Ureter (tissue), 1 donor: ENCODE measurements at places on chromosomes 16 and 17. TPM values are rescaled to one million over a fixed set of nuclear protein-coding genes. Genes with fewer than 3 reads are reported as not detected.

GRCh38 chr17:79242873-79243602 lies 168.4 kb downstream of the ENGASE start:
- no peak for DNase-seq

The ATP2A1 gene
- total RNA-seq, result 0.75 TPM

- no peak for DNase-seq
These were observed 20.6 kb upstream of the MAPT start for GRCh38 chr17:45873728-45874127.

GRCh38 chr16:56370185-56370874 lies 55.0 kb downstream of the AMFR start:
- DNase-seq, result no peak

The LRRC3C gene
- not detected for total RNA-seq

DNA sequence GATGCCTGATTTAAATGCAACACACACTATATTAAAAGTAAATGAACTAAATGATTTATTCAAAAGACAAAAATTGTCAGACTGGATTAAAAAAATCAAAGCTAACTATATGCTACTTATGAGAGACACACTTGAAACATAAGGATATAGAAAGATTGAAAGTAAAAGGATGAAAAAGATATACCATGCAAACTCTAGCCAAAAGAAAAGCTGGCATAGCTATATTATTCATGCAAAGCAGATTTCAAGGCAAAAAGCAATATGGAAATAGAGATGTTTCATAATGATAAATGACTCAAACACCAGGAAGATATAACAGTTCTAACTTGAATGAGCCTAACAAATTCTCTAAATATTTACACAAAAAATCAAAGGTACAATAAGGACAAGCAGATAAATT lies 149.2 kb downstream of the MYO1D start:
- DNase-seq, result no peak

- DNase-seq, result no peak
These were observed 42.9 kb upstream of the NUDT7 start for GRCh38 chr16:77679391-77679790.

DNA sequence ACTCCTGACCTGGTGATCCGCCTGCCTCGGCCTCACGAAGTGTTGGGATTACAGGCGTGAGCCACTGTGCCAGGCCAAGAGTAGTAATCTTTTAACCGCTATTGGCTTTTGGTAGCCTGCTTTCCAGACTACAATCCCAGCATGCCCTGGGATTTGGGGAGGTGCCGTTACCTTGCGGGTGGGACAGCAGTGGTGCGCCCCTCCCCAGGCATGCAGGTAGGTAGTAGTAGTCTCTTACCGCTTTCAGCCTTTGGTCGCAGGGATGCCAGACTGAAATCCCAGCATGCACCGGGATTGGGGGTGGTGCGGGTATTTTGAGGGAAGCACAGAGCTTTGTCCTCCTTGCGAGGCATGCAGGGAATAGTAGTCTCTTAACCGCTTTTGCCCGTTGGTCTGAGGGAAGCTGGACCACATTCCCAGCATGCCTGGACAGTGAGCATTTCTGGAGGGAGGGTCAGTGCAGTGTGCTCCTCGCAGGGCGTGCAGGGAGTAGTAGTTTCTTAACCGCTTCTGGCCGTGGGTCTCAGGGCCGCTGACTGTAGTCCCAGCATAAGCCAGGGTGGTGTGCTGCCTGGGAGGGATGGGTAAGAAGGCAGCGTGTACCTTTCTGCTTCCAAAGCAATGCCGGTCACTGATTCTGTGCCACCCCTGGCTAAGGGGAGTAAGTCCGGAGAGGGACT lies 1686.8 kb downstream of the TP53TG3F start:
- no peak for DNase-seq

The TMEM98 gene
- total RNA-seq, result 41.9 TPM

The KIF19 gene
- 1.8 TPM for total RNA-seq

The HS3ST3A1 gene
- not detected for total RNA-seq

The CTRB1 gene
- total RNA-seq, result not detected

The PCGF2 gene
- total RNA-seq, result 54.5 TPM
